Right atrium auricular region (tissue), 2 donors: ENCODE measurements at places on chromosomes 5 and 9.

DNA sequence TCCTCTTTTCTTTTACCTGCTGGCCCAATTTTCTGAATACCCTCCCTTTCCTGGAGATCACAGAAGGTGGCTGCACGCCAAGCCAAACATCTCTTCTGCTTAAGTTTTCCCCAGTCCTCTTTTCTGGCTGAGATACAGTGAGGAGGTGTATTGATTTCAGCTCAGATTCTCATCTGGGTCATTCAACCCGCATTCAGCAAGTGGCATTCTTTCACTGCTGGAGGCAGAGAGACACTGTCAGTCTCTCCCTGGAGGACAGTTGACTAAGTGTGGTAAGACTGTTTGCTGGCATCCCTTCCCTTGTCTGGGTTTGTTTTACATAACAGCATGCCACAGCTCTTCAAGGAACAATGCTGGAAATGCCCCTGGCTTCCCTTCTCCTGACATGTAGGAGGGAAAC, 60.5 kb downstream of the GABRG2 start:
- no peak for DNase-seq

GRCh38 chr9:81665322-81665871, 23.9 kb downstream of the TLE1 start:
- DNase-seq, result no peak

DNA sequence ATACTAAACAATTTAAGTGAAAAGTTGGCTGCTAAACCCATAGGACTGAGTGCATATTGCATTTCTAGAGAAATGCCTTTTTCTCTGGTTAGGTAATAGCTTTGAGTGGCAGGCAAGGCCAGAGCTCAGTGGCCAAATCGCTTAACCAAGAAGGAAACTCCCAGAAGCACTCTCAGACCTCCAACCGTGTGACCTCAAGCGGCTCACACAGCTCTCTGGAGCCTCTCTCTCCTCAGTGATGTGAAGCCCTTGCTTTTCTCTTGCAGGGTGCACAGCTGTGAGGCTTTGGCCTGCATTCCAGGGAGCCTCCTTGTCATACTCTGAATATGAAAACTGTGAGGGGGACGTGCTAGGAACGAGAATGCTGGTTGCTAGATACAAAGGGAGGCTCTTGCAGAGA, 106.7 kb downstream of the INSYN2B start:
- no peak for DNase-seq

DNA sequence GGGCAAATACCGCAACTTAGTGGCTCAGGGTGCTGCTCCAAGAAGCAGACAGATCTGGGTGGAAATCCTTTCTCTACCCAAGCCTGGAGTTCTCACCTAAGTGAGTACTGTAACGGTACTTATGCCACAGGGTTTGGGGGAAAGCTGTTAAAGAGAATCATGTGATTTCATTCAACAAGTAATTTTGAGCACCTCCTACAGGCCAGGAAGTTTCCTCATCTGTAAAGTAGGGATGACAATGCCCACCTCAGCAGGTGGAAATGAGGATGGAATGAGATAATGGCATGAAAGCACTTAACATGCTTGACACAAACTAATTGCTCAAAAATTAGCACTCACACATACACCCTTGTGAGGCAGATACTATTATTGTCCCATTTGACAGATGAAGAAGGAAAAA, 114.1 kb downstream of the JAKMIP2 start:
- DNase-seq, result no peak

DNA sequence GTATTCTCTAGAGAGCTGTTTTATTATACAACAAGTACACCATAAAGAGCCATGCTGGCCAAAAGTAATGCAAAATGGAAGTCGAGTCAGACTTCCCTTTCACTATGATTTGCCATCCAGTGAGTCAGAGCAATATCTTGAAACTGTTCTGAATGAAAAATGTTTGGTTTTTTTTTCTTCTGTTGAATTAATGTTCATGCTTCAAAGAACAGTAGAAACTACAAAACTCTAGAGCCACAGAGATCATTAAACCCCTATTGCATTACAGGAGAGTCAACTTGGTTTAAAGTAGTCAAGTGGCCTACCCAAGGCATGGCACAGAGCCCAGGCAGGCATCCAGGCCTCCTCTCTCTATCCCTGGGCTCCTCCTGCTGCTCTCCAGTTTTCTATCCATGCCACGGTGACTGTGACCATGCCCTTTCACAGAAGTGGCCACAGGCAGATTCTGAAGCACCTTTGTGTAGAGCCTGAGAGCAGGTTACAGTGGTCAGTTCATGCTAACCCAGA, 358.9 kb downstream of the DEPDC1B start:
- no peak for DNase-seq

GRCh38 chr9:23663536-23663935, 162.5 kb downstream of the ELAVL2 start:
- no peak for DNase-seq

DNA sequence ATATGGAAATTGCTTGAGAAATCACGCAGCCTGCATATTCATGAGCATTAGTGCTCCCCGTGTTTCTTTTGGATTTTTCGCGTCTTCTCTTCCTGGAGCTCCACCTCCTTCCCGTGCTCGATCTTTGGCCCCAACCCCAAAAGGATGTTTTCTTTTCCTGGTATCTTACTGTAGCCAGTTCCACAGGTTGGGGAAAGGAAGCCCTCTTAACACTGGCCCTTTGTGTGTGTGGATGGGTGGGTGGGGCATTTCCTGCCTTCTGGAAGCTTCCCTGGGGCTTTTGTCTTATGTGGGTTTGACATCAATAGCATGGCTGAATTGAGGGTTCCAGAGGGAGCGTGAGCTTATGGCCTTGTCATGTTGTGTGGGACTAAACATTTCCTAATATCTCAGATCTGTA, 21.9 kb downstream of the STXBP1 start:
- no peak for DNase-seq

- no peak for DNase-seq
Observed at GRCh38 chr9:84926793-84927192, 257.3 kb downstream of the NTRK2 start.

- DNase-seq, result no peak
Observed at GRCh38 chr5:72268753-72269410, 51.2 kb downstream of the MRPS27 start.

DNA sequence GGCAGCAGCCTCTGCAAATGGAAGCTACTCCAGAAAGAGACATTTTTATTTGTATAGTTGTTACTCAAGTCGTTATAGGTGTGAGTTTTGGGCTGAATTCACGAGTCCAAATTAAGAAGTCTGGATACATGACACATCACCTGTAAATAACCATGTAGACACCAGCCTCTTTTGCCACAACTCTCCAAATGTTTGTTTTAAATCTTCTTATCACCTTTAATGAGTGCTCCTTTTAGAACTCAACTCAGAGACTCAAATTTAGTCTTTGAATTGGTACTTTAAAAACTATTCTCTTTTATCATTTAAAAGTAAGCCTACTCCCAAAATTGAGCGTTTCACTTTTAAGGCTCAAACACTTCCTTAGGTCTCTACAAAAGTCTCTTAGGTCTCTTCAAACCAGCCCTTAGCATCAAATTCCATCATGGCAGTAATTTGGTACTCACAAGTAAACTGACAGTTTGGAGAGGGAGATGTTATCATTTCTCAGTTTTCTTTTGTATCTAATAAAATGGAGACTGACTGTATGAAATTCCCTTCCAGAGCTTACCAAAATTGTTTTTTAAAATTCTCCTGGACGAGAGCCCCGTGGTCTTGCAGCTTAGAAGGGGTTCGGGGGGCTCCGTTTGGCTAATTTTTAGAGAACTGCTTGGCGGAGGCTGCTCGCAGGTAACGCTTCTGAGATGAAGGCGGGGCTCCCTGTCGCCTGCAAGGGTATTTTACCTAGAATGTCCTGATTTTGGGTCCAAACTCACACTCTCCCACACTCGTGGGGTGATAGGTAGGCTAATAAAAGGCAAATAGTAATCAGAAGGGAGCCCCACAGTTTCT, 194.6 kb downstream of the MEF2C start:
- DNase-seq, result no peak

DNA sequence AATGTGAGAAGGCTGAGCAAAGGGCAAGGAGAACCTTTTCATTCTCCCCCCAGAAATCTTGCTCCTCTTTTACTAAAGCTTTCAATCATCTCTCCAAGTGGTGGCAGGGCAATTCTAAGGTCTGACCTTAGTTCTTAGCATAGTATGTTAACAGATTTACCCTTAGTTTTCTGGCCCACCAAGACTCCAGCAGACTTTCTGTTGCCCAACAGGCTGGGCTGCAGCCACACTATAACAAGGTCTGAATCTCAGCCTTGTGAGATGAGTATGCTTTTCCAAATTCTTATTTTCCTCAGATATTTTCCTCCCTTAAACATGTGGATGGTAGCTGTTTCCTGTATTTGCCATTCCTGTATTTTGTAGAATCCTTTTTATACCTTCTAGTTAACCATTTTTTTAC, 69.5 kb downstream of the NIPBL start:
- DNase-seq, result no peak

GRCh38 chr5:136675769-136676168, 310.4 kb upstream of the TRPC7 start:
- no peak for DNase-seq
